ENCODE measurements at places on chromosomes 3 and 15.
A peak's percentile ranks its signal among the peaks of the same experiment; 100 is the strongest.

- no peak overlapping the region for H3K27ac ChIP-seq
- DNase-seq: no peak
- H3K4me3 ChIP-seq: no peak overlapping the region
Observed at GRCh38 chr3:7798276-7798675, 703.3 kb upstream of the LMCD1 start.

- H3K36me3 ChIP-seq: no peaks in the 10 kb centered on the region
- H3K27ac ChIP-seq: peak overlapping the region; percentile 66
- no peaks in the 10 kb centered on the region for H3K27me3 ChIP-seq
- H3K4me1 ChIP-seq: peaks cover 7% of the 10 kb centered on the region
- peak overlapping the region; percentile 43 for H3K4me3 ChIP-seq
- DNase-seq: no peak
Observed at GRCh38 chr3:55486101-55486856, 827 bp downstream of the WNT5A start.

DNA sequence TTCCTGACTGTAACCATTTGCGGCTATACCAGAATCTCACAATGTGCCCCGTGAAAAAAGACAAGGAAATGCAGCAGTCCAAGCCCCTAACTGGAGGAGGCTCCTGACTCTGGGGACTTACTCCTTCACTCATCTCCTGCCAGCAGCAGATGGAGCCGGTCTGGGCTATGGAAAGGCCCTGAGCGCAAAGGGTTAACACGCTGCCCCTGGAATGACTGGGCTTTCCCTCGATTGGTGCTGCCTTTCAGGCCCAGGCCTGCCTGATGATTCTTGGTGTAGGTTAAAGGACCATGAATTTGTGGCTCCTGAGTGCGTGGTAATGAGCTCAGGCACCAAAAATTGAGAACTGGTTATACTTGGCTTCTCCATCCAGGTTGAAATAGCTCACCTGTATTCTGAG, 42.3 kb upstream of the GALNT15 start:
- no peaks in the 10 kb centered on the region for H3K4me1 ChIP-seq
- no peak overlapping the region for H3K4me3 ChIP-seq
- no peak for DNase-seq

- H3K4me3 ChIP-seq: no peak overlapping the region
- H3K36me3 ChIP-seq: no peaks in the 10 kb centered on the region
- no peak overlapping the region for H3K27ac ChIP-seq
- DNase-seq: no peak
- peaks cover 11% of the 10 kb centered on the region for H3K4me1 ChIP-seq
Observed at GRCh38 chr3:129015388-129016105, 14.4 kb downstream of the EFCC1 start.

- no peak overlapping the region for H3K27ac ChIP-seq
- no peaks in the 10 kb centered on the region for H3K4me1 ChIP-seq
- no peak overlapping the region for H3K4me3 ChIP-seq
- no peak for DNase-seq
- no peaks in the 10 kb centered on the region for H3K27me3 ChIP-seq
- no peaks in the 10 kb centered on the region for H3K36me3 ChIP-seq
Observed at GRCh38 chr3:172216911-172217310, 177.5 kb downstream of the FNDC3B start.

- no peaks in the 10 kb centered on the region for H3K4me1 ChIP-seq
- H3K27me3 ChIP-seq: no peaks in the 10 kb centered on the region
Observed at GRCh38 chr3:54232618-54233017, 110.3 kb downstream of the CACNA2D3 start.

GRCh38 chr15:99343208-99343607, 91.9 kb downstream of the LRRC28 start:
- DNase-seq: no peak
- H3K4me3 ChIP-seq: no peak overlapping the region
- H3K27ac ChIP-seq: no peak overlapping the region
- H3K27me3 ChIP-seq: no peaks in the 10 kb centered on the region
- peaks cover 13% of the 10 kb centered on the region for H3K4me1 ChIP-seq

- H3K27me3 ChIP-seq: no peaks in the 10 kb centered on the region
- H3K36me3 ChIP-seq: no peaks in the 10 kb centered on the region
- peaks cover 13% of the 10 kb centered on the region for H3K4me1 ChIP-seq
- no peak for DNase-seq
- H3K27ac ChIP-seq: peak overlapping the region; percentile 42
Observed at GRCh38 chr3:40829876-40830275, 305.1 kb downstream of the ZNF621 start.

GRCh38 chr15:63772520-63772919, 61.2 kb downstream of the HERC1 start:
- no peaks in the 10 kb centered on the region for H3K36me3 ChIP-seq
- no peaks in the 10 kb centered on the region for H3K4me1 ChIP-seq
- H3K27ac ChIP-seq: no peak overlapping the region

DNA sequence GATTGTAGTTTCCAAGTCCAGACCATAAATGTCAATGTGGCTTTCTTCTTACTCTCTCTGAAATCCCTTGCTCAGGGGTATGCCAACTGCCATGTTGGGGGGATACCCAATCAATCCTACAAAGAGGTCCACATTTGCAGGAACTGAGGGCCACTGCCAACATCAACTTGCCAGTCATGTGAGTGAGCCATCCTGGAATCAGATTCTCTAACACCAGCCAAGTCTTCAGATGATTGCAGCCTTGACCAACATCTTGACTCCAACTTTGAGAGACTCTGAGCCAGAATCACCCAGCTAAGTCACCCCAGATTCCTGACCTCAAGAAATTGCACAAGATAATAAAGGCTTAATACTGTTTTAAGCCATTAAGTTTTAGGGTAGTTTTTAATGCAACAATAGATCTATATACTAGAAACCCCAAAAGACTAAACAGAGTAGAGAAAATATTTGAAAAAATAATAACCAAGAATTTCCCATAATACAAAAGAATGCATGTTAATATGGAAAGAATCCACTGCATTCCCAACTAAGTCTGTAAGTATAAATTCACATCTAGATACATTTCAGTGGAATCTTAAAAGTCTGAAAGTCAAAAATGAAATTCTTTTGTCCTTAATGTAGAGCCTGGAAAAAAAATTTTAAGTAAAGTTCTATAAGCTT, 22.4 kb downstream of the ISG20 start:
- no peak overlapping the region for H3K4me3 ChIP-seq
- H3K4me1 ChIP-seq: no peaks in the 10 kb centered on the region
- H3K27me3 ChIP-seq: no peaks in the 10 kb centered on the region
- H3K27ac ChIP-seq: no peak overlapping the region

- no peak overlapping the region for H3K4me3 ChIP-seq
- H3K4me1 ChIP-seq: peaks cover 27% of the 10 kb centered on the region
- H3K36me3 ChIP-seq: no peaks in the 10 kb centered on the region
- H3K27me3 ChIP-seq: no peaks in the 10 kb centered on the region
- DNase-seq: no peak
Observed at GRCh38 chr15:58420579-58421043, 11.2 kb upstream of the LIPC start.

DNA sequence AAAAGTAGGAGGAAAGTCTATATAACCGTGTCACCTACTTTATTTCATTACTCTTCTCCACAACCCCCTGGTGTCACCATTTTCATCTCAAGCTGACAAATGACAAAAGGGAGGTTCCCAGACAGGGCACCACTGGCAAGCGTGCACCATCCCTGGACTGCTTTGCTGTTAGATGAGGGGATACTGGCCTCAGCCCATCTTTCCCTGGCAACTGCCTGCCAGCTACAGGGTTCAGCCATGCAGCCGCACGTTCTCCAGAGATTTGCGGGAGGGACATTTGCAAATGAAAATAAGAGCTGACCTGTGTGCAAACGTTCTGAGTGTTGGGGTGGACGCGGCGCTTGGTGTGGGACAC, 660 bp downstream of the UROC1 start:
- no peak for DNase-seq
- no peaks in the 10 kb centered on the region for H3K27me3 ChIP-seq
- peaks cover 27% of the 10 kb centered on the region for H3K4me1 ChIP-seq
- peak overlapping the region; percentile 78 for H3K27ac ChIP-seq
- no peak overlapping the region for H3K4me3 ChIP-seq

GRCh38 chr15:43429687-43430086, 58.8 kb downstream of the TUBGCP4 start:
- no peak overlapping the region for H3K27ac ChIP-seq
- H3K27me3 ChIP-seq: no peaks in the 10 kb centered on the region
- H3K36me3 ChIP-seq: no peaks in the 10 kb centered on the region
- no peaks in the 10 kb centered on the region for H3K4me1 ChIP-seq
- no peak overlapping the region for H3K4me3 ChIP-seq

- H3K36me3 ChIP-seq: no peaks in the 10 kb centered on the region
- DNase-seq: no peak
- H3K4me3 ChIP-seq: no peak overlapping the region
- no peaks in the 10 kb centered on the region for H3K27me3 ChIP-seq
- peaks cover 4% of the 10 kb centered on the region for H3K4me1 ChIP-seq
Observed at GRCh38 chr3:76958274-76958673, 81.6 kb upstream of the ROBO2 start.

DNA sequence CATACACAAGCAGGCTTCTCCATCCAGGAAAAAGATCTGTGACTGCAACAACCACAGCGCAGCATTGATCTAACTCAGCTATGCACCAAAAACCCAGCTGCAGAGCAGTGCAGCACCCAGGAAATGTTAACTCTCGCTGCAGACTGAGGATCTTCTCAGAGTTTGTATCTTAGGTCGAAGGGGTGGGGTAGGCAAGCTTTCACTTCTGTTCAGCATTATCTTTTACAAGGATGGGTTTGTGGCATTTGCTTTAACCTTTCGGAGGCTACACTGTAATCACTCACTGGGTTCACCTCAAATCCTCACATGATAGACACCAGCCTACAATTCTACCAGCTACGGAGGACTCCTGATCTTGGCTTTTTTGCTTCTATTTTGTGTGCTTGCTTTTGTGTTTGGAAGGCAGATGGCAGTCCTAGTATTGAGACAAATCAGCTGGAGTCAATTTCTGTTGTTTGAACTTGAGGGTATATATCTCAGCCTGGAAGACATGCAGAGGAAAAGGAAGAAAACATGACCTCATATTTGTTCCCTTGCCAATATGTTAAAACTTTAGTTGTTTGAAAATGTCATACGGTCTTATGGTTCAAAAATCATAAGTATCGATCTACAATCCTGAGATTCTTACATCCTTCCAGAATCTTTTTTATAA, 25.2 kb downstream of the LRRK1 start:
- no peaks in the 10 kb centered on the region for H3K36me3 ChIP-seq
- peaks cover 6% of the 10 kb centered on the region for H3K4me1 ChIP-seq
- H3K4me3 ChIP-seq: no peak overlapping the region
- no peaks in the 10 kb centered on the region for H3K27me3 ChIP-seq

- peak overlapping the region; percentile 39 for H3K27ac ChIP-seq
- 0 out of 2 replicates have a peak, but pooled peaks cover 13% of the 10 kb centered on the region for H3K4me1 ChIP-seq
Observed at GRCh38 chr3:42055291-42055690, 35.9 kb upstream of the TRAK1 start.

- no peak overlapping the region for H3K4me3 ChIP-seq
- H3K27me3 ChIP-seq: no peaks in the 10 kb centered on the region
- H3K4me1 ChIP-seq: peaks cover 29% of the 10 kb centered on the region
- no peaks in the 10 kb centered on the region for H3K36me3 ChIP-seq
- no peak for DNase-seq
- H3K27ac ChIP-seq: no peak overlapping the region
Observed at GRCh38 chr15:63075984-63076713, 33.6 kb downstream of the TPM1 start.

DNA sequence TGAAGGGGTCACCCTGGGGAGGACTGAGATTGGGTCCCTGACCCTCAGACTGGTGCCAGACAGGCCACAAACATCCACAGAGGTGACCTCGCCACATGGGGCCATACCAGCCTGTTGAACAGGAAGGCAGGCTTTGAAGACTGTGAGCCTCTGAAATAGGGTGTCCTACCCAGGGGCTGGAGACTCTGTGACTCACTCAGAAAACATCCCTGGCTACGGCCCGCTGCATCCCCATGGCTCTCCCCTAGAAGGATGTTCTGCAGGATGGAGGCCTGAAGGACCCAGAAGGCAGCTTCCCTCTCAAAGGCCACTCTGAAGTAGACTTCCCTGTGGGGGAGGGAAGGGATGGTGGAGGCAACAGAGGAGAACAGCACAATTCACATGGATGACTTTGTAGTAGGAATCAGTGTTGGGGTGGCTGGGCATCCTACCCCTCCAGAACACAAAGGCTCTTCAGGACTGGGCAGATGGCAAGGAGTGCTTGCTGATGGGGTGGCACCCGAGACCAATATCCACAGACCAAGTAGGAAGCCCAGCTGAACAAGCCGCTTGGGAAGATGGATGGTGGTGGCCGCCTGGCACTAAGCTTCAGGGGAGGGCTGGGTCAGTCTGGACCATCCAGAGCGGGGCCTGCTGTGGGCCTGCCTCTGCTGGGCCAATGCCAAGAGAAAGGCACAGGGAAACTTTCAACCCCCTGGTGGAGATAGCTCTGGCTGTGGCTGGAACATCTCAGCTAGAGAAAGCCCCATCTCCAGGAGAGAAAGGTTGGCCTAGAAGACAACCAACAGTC, 37.6 kb upstream of the DUSP7 start:
- H3K27ac ChIP-seq: no peak overlapping the region
- H3K4me3 ChIP-seq: no peak overlapping the region
- no peak for DNase-seq
- 0 out of 2 replicates have a peak, but pooled peaks cover 4% of the 10 kb centered on the region for H3K4me1 ChIP-seq
- no peaks in the 10 kb centered on the region for H3K27me3 ChIP-seq
- no peaks in the 10 kb centered on the region for H3K36me3 ChIP-seq

DNA sequence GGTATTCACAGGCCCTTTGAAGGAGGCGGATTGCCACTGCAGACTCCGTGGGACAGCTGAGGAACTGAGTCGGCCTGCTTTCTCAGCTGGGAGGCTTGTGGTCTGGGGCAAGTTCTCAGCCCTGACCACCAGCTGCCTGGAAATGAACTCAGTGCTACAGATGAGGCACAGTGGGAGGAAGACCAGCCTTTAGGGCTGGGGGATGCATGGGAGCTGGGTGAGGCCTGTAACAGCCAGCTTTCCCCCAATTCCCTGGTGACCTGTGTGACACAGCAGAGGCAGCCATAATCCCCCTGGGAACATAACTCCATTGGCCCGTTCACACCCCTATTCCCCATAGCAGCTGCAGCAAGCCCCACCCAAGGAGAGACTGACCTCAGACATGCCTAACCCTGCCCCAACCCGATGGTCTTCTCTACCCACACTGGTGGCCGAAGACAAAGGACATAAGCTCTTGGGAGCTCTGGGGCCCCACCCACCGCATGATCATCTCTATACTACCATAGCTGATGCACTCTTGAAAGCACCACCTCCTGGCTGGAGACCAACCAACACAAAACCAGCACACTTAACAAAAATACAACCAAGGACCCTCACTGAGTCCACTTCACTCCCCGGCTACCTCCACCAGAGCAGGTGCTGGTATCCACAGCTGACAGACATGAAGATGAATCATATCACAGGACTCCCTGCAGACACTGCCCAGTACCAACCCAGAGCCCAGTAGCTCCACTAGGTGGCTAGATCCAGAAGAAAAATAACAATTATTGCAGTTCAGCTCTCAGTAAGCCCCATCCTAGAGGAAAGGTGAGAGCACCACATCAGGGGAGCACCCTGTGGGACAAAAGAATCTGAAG, 24.9 kb downstream of the ZMAT3 start:
- no peaks in the 10 kb centered on the region for H3K27me3 ChIP-seq
- H3K36me3 ChIP-seq: no peaks in the 10 kb centered on the region
- no peak overlapping the region for H3K27ac ChIP-seq
- no peaks in the 10 kb centered on the region for H3K4me1 ChIP-seq
- H3K4me3 ChIP-seq: no peak overlapping the region

GRCh38 chr3:116005404-116005803, 382.1 kb downstream of the GAP43 start:
- no peaks in the 10 kb centered on the region for H3K36me3 ChIP-seq
- DNase-seq: no peak
- H3K27ac ChIP-seq: no peak overlapping the region
- H3K4me1 ChIP-seq: no peaks in the 10 kb centered on the region
- H3K4me3 ChIP-seq: no peak overlapping the region

GRCh38 chr15:33150431-33150941, 44.0 kb downstream of the FMN1 start:
- H3K36me3 ChIP-seq: no peaks in the 10 kb centered on the region
- H3K27ac ChIP-seq: no peak overlapping the region
- peaks cover 11% of the 10 kb centered on the region for H3K4me1 ChIP-seq
